ENCODE measurements at places on chromosomes 2 and 18.

- DNase-seq = no peak
Measured at GRCh38 chr18:25287106-25287505, 64.9 kb downstream of the ZNF521 start.

- no peak for DNase-seq
Measured at GRCh38 chr18:46046126-46046525, 25.9 kb downstream of the PSTPIP2 start.

- DNase-seq = no peak
Measured at GRCh38 chr2:73292906-73293533, 328 bp downstream of the EGR4 start.

- no peak for DNase-seq
Measured at GRCh38 chr2:40737180-40737579, 285.3 kb upstream of the SLC8A1 start.

- no peak for DNase-seq
Measured at GRCh38 chr2:150126839-150127238, 360.6 kb downstream of the RND3 start.

DNA sequence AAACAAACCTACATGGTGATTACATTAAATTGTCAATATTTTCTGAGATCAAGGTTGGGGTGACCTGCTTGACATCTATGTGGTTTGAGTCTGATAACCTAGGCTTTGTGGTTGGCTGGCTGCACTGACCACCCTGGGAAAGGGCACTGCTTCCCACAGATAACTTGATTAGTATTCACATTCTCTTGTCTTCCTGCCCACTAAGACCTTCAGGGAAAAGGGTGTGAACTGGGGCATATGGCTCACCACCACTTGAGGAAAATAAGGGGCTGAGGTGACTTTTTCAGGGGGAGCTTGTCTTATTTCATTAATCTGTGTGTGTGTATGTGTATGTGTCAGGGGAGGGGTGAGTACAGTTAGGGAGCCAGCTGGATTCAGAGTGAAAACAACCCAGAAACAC, 1.5 kb downstream of the SMYD1 start:
- no peak for DNase-seq
